Stimulated activated CD8-positive, alpha-beta memory T cell treated with anti-CD3 and anti-CD28 coated beads, Interleukin-2, amount 100 ng/mL, for 1 hour (primary cell): ENCODE measurements at places on chromosomes 13 and 19.

DNA sequence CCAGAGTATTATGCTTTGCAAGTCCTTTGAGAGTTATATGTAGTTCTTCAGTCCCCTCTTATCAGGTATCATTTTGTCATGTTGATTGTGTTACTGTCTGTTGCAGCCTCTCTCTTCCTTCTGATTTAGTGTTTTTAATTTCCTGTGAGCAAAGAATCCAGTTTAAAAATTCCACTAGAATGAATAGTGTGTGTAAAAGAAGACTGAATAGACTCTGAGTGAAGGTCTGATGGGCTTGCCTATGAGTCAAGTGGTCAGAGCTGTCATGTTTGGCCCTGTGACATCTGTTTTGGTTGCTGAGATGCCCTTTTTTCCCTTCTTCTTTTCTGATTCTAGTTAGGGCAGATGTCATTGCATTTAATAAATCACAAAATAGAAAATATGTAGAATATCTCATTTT, 23.3 kb upstream of the KCTD4 start:
- no peak for DNase-seq

GRCh38 chr19:37251308-37252229, 33.6 kb downstream of the ZNF383 start:
- no peak for DNase-seq

GRCh38 chr13:27053902-27054595, 117.6 kb downstream of the USP12 start:
- no peak for DNase-seq

GRCh38 chr13:86877441-86877840, 793.7 kb upstream of the SLITRK5 start:
- DNase-seq, result no peak

DNA sequence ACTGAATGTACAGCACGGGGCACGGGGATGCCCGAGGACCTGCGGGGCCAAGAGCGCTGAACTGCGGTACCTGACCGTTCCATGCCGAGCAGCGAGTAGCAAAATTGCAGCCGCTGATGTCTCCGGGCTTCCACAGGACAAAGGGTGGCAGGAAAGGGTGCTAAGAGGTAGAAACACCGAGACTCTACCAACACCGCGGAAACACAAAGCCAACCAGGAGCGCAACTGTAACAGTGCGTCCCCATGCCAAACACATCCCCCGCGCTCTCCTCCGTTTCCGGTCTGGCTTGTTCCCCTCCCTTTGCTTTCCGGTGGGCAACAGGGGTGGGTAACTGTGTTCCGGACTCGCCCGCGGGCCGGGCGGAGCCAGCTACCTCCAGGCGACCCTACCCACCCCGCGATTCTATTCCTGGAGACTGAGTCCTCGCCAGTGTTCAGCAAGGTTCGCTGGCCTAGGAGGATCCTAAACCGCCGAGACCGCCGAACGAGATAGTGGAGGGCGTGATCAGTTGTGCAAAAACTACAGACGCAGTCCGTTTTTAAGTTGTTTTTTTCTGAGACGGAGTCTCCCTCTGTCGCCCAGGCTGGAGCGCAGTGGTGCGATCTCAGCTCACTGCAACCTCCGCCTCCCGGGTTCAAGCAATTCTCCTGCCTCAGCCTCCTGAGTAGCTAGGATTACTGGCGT, 34.9 kb upstream of the NEK3 start:
- peak; percentile 82 for DNase-seq

GRCh38 chr13:63345835-63346234, 1930.2 kb upstream of the PCDH20 start:
- DNase-seq, result no peak
